NCI-H1694 (cell line): ENCODE measurements at places on chromosomes 5 and 9.

GRCh38 chr5:167644619-167645018 lies 646.8 kb upstream of the WWC1 start:
- no peak for DNase-seq

- no peak for DNase-seq
These were observed 11.8 kb downstream of the S100Z start for GRCh38 chr5:76861612-76862011.

DNA sequence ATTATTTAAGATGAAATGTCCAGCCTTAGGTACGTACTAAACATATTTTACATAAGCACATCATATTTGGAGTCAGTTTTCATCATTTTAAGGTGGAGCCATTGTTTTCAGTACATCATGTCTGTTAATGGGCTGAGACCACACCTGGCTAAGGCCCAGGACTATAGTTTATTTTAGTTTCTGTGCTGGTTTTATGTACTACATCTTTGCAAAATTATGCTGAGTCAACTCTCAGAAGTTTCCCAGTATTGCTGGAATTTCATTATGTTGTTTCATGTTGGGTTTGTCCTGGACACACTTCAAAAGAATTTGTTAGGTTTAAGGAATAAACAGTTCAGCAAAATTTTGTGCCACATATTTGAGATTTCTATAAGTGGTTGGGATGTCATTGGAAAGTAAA lies 171.2 kb downstream of the CCDC171 start:
- DNase-seq = no peak

DNA sequence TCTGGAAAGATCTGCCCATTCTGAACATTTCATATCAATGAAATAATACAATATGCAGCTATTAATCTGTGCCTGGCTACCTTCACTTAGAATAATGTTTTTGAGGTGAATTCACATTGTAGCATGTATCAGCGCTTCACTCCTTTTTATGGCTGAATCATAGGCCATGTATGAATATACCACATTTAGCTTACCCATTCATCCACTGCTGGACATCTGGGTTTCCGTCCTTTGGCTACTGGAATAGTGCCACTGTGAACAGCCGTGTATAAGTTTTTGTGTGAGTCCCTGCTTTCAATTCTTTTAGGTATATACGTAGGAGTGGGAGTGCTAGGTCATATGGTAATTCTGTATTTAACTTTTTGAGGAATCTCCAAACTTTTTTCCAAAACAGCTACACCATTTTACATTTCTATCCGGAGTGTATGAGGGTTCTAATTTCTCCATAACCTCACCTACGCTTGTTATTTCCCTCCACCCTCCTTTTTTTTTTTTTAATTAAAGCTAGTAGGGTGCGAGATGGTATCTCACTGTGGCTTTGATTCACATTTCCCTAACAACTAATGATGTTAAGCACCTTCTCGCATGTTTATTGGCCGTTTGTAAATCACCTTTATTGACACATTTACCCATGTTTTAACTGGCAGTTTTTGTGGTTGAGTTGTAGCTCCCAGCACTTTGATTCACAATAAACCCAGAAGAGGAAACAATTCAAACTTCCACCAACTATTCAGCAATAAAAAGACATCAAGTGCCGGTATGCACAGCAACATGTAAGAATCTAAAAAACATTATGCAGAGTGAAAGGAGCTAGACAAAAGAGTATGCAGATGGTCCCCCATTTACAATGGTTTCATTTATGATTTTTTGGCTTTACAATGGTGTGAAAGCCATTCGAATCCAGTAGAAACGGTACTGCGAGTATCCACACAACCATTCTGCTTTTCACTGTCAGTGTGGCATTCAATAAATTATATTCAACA lies 8.1 kb downstream of the SEMA4D start:
- no peak for DNase-seq

- no peak for DNase-seq
These were observed 249.0 kb upstream of the ZNF608 start for GRCh38 chr5:124995421-124995820.

DNA sequence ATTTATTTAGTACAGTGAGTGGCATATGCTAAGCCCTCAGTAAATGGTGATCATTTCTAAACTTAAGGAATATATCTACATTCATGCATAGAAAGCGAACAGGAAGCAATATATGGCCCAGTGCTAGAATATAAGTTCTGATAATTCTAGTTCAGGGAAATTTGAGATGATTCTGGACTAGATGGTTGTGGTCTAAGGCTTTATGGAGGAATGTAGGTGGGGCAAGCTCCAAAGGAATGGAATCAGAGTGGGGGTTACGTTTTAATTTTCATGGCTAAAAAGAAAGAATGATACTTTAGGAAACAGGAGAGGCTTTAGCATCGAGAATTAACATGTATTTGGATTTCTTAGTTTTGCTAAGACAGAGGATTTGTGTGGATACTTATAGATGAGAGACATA lies 56.1 kb downstream of the MTREX start:
- no peak for DNase-seq
